ENCODE measurements at places on chromosomes 4 and X.

DNA sequence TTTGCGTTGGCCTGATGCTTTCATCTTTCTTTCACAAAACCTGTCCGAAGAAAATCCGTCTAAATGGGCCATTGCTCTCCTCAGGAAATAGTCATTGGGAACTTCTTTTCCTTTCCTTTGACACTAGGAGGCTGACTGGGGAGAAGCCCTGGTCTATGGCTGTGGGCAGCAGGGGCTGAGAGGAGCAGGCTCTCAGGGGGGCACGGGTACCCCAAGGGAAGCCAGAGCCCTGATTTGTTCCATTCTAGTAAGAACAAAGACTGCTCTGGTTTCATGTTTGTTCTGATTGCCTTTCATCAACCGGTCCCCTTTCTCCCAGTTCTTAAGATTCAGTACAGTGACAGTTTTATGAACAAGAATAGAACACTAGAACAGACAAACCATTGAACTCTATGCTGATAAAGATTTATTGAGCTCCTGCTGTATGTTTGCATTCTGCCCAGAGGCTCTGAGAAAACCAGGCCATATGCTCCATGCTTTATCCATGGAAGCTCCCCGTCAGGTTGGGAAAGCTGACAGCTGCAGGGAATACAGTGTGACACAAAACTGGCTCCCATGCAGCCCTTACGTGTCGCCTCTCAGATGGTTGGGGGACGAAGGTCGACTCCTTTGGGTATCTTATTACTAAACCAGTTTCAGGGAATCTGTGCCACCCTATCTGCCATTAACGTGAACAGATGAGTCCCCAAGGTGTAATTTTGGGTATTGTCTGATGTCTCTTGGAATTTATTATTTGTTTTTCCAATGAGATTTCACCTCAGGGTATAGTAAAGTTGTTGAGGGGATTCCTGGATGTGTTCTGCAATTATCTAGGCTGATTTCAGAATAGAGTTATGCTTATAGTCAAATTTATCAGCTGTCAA is 72.4 kb upstream of the MSANTD1 start:
- no peak for DNase-seq

DNA sequence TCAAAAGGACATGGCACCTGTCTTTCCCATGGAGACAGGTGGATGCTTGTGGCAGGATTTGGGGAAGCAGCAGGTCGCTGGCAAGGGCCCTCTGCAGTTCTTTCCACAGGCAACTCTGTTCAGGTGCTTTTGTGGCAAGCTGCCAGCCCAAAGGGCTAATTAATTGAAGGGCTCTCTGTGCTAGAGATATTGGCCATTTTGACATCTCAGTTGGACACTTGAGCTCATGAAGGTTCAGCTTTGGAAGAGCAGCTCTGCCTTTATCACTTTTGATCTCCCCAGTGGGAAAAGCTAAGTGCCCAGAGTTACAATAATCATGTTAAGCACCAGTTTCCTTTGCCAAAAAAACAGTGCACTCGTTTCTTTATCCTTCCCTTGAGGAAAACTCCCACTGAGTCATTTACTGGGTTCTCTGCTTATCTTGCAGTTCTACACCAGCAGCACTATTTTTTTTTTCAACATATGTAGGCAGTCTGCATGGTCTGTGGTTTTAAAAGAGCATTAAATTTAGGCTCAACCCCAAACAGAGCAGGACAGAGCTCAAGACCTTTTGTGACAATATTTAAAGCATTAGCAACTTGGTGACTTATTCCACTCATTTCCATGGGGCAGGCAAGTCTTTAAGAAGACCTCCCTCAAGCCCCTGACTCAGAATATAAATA is 336.4 kb upstream of the RASGEF1B start:
- peak; percentile 80 for DNase-seq

DNA sequence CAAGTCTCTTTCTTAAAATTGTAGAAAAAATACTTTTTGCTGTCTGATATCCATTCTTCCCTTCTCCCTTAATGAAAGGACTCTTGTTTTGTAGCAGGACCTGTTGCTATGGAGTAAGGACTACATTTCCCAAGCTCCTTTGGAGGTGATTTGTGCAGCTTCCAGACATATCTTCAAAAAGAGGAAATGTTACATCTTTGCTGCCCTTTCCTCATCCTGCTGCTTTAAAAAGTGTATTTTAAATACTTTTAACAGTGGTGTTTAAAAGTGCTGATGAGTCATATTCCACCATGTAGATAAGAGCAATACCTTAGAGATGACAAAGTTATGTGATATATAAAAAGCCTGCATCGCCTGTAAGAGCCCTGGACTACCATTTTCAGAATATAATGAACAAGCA is 98.7 kb downstream of the CFAP299 start:
- DNase-seq, result no peak

- DNase-seq, result no peak
Measured at GRCh38 chr4:118284169-118284568, 68.6 kb downstream of the PRSS12 start.

GRCh38 chrX:124476562-124476961 is 130.2 kb downstream of the SH2D1A start:
- no peak for DNase-seq

- DNase-seq, result no peak
Measured at GRCh38 chrX:70494441-70494840, 49.8 kb downstream of the DLG3 start.
